Psoas muscle (tissue), 8 donors: ENCODE measurements at places on chromosomes 3 and 15. TPM values are rescaled to one million over a fixed set of nuclear protein-coding genes. Genes with fewer than 3 reads are reported as not detected.

DNA sequence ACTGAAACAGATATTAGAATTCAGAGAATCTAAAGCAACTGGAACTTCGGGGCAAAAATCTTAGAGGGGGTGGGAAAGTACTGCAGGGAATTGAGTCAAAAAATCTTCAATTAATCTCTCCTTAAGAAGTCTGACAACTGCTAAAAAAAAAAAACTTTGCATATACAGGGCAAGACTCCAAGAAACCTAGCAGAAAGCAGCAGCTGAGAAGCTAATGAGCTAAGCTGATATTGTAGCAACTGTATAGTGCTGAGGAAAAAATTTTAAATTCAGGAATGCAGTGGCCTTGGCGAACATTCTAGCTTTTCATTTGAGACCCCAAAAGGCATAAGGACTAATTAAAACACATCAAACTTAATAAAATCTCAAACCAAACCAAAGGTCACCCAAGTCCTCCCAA lies 113.6 kb downstream of the SCAPER start:
- no peak for DNase-seq

GRCh38 chr3:79015854-79016253 lies 751.9 kb downstream of the ROBO1 start:
- no peak for DNase-seq

Gene MAGI1
- polyA plus RNA-seq: 4.6 TPM

Gene SLC25A38
- polyA plus RNA-seq: 31.1 TPM

GRCh38 chr3:9809239-9809614 lies 835 bp upstream of the TTLL3 start:
- no peak for DNase-seq

Gene CHL1
- polyA plus RNA-seq: 0.43 TPM
